Stimulated activated CD4-positive, alpha-beta T cell treated with anti-CD3 and anti-CD28 coated beads, Interleukin-12 subunit alpha, Interleukin-12 subunit beta, amount 100 ng/mL, for 48 hours (primary cell): ENCODE measurements at places on chromosomes 4 and X.
A peak's percentile ranks its signal among the peaks of the same experiment; 100 is the strongest.

GRCh38 chrX:106955004-106955772 is 35.0 kb downstream of the CLDN2 start:
- DNase-seq: no peak

GRCh38 chr4:95155759-95156451 is 392.9 kb downstream of the UNC5C start:
- DNase-seq: peak; percentile 13

GRCh38 chr4:140996766-140997165 is 136.5 kb downstream of the RNF150 start:
- DNase-seq: no peak

DNA sequence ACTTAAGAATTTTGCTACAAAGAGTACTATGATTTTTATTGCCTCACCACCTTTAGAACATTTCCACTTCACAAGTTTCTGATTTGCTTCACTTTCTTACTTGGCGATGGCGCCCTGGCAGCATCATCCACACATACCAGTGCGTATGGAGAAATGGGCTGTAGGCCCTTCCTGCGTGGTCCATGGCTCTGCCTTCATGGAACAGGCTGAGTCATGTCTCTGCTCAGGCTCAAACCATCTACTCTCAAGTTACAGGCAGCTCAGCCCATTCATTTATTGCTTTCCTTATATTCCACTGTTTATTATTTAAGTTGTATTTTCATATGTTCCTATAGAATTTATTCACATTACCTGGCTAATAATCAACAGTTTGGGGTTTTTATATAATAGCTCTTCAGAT is 21.1 kb downstream of the CASP3 start:
- DNase-seq: no peak

- no peak for DNase-seq
Observed at GRCh38 chr4:122403861-122404260, 25.1 kb downstream of the ADAD1 start.

- DNase-seq: no peak
Observed at GRCh38 chr4:183344523-183345255, 22.5 kb upstream of the CLDN24 start.

- no peak for DNase-seq
Observed at GRCh38 chr4:124428648-124429047, 283.9 kb downstream of the ANKRD50 start.
